CD4-positive, alpha-beta T cell treated with Interleukin-6 at 100 ng/mL for 8 hours (primary cell): ENCODE measurements at places on chromosomes 6 and 20.

DNA sequence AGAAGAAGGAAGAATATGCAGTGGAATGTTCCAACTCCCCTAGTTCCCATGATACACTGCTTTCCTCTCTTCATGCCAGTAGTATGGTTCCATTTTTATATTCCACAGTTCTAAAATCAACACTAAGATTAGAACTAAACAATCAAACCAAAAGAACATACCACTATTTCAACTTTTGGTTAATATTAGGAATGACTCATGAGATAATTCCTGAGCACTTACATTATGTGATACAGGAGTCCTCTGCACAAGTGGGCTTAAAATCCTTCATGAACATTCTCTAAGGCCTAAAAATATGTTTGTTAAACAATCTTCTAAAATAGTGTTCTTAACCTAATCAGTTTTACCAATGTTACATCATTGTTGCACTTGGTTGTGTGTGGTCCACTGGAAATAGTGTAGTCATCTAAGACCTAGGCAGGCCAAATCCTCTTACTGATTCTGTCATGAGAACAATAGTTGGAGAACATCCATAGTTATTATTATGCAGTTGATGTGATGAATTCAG lies 30.3 kb upstream of the RCAN2 start:
- no peak for DNase-seq

GRCh38 chr20:9397928-9398327 lies 116.5 kb upstream of the LAMP5 start:
- no peak for DNase-seq

DNA sequence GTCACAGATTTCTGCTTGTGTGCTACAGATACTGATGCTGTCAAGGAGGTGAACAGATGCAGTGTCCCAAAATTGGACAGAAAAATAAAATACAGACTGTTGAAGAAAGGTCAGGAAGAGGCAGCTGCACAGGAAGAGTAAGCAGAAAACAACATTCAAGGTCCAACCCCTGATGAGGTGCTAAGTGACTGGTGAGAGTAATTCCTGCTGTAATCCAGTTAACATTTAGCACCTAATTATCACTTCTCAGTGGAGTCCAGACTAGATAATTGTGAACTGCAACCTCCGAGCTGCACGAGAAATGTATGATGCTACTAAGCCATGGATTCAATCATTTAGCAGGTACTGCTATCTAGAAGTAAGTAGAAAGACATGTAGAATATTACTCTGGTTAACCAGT lies 36.3 kb upstream of the NRSN1 start:
- DNase-seq: no peak

DNA sequence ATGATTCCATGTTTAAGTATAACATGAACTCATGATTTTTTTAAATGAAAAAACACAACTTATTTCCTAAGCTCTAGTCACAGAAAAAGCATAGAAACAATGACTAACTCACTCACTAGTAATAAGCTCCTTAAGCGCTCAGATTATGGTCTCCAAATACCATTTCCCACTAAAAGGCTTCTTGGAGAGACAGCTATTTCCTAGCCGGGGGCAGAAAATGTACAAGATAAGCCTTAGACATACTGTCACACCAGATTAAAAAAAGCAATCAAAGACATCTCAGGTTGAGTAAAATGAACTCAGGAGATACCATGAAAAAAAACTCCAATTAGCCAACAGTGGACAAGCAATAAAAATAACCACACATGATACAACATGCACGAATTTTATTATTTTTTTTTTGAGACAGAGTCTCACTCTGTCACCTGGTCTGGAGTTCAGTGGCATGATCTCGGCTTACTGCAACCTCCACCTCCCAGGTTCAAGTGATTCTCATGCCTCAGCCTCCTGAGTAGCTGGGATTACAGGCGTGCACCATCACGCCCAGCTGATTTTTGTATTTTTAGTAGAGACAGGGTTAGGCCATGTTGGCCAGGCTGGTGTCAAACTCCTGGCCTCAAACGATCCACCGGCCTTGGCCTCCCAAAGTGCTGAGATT lies 14.9 kb downstream of the SRPK1 start:
- DNase-seq: no peak

- no peak for DNase-seq
These were observed 156.7 kb downstream of the GRM4 start for GRCh38 chr6:33989016-33989854.

GRCh38 chr6:11921017-11921438 lies 91.1 kb upstream of the HIVEP1 start:
- no peak for DNase-seq

DNA sequence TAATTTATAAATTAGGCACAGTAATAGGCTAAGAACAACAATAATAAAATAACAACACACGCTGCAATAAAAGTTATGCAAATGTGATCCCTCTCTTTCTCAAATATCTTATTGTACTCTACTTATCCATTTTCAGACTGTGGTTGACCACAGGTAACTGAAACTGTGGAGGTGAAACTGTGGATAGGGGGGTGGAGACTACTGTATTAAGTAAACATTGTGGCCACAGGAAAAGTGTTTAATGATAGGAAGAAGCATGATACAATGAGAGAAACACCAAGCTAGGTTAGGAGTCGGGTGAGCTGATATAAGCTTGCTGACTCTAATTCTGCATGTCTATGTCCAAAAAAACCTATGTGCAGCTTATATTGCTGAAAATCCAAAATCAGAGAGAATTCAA lies 23.0 kb downstream of the NHLRC1 start:
- DNase-seq: no peak

DNA sequence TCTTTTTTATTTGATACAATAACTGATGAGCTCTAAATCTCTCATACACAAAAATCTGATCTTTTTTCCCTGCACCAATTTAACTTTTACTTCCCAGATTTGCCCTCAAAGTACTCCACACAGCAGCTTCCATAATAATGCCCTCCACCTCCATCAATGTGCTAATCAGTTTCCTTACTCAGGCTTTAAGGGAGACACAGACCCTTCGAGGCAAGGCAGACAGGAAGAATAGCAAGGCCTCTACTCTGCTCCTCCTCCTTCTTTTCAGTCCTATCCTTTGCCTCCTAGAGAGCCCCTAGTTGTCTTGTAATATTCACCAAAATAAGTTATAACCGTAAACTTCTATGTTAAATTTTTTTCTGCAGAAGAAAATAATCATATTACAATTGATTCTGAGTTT lies 444.9 kb upstream of the RNF217 start:
- DNase-seq: no peak

- DNase-seq: no peak
These were observed 60.7 kb downstream of the FAM120B start for GRCh38 chr6:170367241-170367640.

GRCh38 chr20:10673176-10673841 lies 490 bp downstream of the JAG1 start:
- DNase-seq: no peak

DNA sequence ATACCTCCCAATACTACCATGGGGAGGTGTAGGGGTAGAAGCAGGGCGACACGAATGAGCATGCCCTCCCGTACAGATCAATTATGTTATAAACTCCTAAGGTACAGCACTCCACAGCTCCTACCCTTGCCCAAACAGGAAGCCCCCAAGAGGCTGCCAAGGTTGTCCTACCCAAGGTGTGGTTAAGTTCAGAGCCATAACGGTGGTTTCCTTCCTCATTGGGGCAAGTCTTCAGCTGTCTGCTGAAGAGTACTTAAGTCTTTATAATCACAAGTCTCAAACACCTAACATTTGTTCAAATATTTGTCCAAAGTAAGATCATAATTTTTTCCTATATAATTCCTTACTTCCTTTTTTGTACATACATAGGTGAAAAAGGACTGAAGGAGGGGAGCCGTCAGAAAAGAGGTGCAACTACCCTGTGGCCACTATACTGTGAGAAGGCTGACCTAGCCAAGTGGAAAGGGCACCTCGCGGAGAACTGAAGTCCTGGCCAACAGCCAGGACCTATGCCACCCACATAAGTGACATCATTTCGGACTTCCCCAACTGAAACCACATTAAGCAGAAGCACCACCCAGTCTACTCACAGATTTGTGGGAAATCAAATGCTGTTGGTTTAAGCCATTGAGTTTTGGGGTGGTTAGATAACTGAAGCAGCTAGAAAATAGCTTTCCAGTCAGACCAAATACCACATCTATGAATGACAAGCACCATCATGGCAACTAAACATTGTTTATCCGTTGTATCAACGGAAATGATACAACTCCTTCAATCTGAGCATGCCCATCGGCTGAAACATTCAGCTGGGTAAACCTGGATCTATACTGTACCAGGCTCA lies 2.9 kb upstream of the RAB22A start:
- peak; percentile 85 for DNase-seq

DNA sequence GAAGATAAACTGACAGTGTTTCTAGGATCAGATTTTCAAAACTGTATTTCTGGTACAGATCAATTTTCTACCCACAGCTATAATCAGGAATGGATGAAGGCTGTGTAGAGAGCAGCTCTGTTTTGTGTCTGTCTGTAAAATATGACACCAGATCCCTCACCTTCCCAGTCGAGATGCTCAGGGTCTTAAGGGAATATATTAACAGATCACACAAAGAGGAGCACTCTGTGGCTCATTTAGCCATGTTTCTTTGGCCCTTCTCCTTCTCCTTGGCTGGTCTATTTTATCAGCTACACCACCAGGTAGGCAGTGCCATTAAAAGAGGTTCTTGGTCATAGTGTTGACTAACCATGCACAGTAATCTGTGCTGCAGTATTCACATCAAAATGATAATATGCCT lies 82.6 kb downstream of the PREP start:
- no peak for DNase-seq

DNA sequence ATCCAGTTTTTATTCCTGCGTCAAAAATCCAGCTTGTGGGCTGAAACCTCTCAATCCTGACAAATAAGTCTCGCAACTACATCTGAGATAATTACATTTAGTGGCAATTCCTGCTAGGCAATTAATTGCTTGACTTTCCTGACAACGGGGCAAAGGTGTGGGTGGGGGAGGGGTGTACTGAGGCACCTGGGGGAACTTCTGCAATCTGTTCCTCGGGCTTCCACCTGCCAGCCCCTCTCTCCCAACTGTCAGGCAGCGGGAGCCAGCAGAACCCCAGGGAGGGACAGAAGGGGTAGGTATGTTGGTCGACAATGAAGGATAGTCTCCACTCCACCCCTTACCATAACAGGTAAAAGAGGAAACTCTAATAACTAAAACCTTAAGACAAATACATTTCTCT lies 6.8 kb downstream of the C6orf52 start:
- DNase-seq: no peak

GRCh38 chr20:19885939-19886660 lies 128.0 kb downstream of the RIN2 start:
- DNase-seq: no peak

DNA sequence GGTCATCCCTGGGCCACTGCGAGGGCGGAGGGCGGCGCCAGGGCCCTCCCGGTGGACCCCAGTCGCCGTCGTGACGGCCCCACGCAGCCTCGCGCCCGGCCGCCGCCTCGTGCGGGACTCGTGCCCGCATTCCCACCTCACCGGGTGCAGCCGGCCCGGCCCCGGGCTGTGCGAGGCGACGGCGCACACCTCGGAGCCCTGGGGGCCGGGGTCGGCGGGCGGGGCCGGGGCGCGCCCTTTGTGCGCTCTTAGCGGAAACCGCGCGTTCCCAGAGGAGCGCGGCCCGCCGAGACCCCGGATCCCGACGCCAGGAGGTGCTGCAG lies 5.5 kb upstream of the DLL1 start:
- DNase-seq: no peak

- no peak for DNase-seq
These were observed 72.3 kb upstream of the IPCEF1 start for GRCh38 chr6:154428897-154429296.

DNA sequence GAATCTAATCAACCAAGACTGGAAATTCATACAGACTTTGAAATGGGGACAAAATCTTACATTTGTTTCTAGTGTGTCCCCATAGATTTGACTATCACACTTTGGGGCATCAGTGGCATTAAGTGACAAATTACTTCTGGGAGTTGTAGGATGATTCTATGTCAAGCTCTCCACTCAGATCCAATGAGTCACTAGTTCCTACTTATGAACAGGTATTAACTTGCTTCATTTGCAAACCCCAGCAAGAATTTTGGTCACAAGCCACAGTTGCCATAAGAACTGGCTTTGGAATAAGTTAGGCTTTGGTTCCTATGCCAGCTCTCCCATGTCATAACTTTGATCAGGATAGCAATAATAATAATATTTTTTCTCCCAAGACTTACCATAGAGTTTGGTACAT lies 77.6 kb upstream of the PTPRK start:
- DNase-seq: no peak

DNA sequence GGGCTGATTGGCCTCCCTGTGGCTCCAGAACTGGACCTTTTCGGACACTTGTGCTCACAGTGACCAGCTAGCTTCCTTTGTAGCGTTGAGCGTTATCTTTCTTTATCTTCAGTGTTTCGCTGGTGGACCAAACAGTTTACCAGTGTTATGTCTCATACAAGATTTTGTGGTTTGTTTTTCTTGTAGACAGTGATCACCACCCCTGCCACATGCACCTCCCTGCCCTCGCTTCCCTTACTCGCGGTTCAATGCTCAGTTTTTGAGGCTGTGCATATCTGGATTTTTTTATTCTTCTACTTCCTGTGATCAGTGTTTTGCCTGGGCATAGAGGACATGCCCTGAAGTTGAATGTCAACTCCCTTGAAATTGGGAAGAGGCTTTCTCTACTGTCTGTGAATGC lies 16.4 kb downstream of the MYT1 start:
- no peak for DNase-seq

GRCh38 chr6:79385333-79385732 lies 150.9 kb upstream of the HMGN3 start:
- DNase-seq: no peak

DNA sequence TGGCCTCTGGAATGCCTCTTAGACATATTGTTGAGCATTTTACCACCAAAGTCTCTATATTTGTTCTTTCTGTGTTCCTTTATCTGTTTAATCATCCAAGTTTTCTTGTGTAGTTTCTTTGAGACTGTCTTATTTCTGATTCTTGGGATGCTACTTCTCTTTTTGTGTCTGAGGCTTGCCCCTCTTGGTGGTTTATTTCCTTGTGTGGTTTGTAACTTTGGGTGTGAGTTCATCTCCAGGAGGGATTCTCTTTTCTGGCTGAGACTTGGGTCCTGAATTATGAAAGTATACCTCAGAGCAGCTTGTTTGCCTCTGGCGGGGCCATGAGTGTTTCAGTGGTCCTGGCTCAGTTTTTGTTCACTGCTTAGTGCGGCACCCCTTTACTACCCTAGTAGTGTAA lies 33.9 kb downstream of the PPARD start:
- no peak for DNase-seq

DNA sequence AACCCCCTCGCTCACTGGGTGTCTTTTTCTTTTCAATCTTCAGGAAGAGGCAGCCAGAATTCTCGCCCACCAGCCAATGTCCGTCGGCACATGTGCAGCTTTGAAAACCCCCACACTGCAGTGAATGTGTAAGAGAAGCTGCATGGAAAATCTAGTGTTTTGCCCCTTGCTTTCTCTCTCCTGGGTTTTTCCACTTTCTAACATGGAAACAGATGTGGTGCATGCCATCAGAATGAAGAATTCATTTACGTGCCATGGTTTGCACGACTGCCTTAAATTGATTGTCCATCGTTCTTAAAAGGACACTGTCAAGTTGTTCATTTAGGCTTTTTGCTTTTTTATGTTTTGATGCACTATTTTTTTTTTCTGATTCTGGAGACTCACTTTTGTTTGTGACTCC lies 117.1 kb upstream of the RAB32 start:
- DNase-seq: no peak
